ENCODE measurements at places on chromosomes 1 and 21. TPM values are rescaled to one million over a fixed set of nuclear protein-coding genes. Genes with fewer than 3 reads are reported as not detected.

DNA sequence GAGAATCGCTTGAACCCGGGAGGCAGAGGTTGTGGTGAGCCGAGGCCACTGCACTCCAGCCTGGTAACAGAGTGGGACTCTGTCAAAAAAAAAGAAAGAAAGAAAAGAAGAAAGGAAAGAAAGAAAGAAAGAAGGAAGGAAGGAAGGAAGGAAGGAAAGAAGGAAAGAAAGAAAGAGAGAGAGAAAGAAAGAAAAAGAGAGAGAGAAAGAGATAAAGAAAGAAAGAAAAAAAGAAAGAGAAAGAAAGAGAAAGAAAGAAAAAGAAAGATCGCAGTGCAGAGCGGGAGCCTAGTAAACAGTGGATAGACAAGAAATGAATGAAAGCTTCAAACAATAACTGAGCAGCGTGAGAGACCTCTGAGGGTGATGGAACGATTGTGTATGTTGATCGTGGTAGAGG is 20.6 kb upstream of the GRHL3 start:
- DNase-seq: no peak

DNA sequence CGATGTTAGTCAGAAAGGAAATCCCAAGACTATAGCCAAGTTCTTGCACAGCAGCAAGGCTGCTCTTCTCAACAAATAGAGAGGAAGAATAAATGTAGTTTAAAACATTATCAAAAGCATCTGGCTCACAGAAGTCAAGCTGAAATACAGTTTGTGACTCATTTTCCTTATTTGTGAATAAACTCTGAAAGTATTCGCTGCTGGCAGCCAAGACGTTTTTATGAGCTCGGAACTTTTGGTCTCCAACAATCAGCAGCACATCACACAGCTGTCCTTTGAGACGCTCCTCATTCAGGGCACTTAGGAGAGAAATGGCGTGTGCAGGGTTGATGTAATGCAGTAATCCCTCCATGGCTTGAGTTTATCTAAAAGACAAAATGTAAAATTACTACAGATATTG is 16.4 kb downstream of the ZBTB21 start:
- DNase-seq: no peak

The PSRC1 gene
- total RNA-seq: 2.0 TPM

The OLFML3 gene
- 32.2 TPM for total RNA-seq

The A3GALT2 gene
- total RNA-seq: not detected

The BMP8A gene
- 2.0 TPM for total RNA-seq

Measured in right cardiac atrium (tissue), 5 donors.